ENCODE measurements at places on chromosomes 12 and 14.

- no peak for DNase-seq
Measured at GRCh38 chr12:116726694-116727093, 11.2 kb downstream of the SPRING1 start.

DNA sequence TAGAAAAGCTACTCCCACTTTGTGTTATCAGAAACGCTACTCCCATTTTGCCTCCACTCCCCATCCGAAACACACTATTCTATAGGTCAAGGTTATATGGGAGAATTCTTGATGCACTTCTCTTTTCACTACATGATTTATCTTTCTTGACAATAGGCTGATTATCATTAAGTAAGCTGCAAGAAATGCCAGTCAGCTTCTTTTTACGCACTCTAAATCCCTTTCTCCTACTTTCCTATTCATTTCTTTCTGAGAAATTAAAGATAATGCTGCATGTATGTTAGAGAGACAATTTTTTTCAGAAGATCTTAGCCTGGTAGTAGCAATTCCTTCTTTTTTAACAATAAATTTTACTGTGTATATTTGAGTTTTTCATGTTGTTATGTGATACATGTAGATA, 41.0 kb upstream of the CCDC91 start:
- DNase-seq = no peak

DNA sequence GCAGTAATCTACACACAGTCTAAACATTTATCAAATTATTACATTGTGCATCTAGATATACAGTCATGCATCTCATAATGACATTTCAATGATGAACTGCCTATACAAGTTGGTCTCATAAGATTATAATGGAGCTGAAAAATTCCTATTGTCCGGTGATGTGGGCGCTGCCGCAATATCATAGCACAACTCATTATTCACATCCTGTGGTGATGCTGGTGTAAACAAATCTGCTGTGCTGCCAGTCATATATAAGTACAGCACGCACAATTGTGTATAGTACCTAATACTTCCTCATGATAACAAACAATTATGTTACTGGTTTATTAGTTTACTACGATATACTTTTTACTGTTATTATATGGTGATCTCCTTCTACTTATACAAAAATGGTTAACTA, 768.8 kb upstream of the NOVA1 start:
- peak; percentile 61 for DNase-seq

GRCh38 chr12:15538881-15539280, 216.6 kb downstream of the PTPRO start:
- no peak for DNase-seq

DNA sequence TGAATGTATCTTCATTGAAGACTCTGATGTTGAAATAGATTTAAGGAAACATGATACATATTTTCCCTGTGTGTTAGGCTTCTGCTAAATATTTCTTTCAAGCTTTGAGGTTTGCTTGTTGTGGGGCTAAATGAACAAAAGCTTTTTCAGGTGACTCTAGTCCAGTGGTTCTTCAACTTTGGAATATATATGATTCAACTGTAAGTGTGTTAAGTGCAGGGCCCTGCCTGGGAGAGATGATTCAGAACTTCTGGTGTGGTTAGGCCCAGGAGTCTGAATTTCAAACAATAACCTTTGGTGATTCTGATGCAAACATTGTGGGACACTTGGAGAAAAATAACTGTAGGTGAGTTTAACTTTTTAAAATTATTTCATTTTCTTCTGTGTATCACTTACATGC, 93.0 kb downstream of the TRHDE start:
- no peak for DNase-seq

GRCh38 chr14:102094101-102094500, 7.3 kb upstream of the HSP90AA1 start:
- DNase-seq = no peak

- DNase-seq = no peak
Measured at GRCh38 chr12:47858511-47859266, 39.0 kb upstream of the HDAC7 start.

GRCh38 chr14:104688505-104689108, 811 bp upstream of the INF2 start:
- peak; percentile 31 for DNase-seq

DNA sequence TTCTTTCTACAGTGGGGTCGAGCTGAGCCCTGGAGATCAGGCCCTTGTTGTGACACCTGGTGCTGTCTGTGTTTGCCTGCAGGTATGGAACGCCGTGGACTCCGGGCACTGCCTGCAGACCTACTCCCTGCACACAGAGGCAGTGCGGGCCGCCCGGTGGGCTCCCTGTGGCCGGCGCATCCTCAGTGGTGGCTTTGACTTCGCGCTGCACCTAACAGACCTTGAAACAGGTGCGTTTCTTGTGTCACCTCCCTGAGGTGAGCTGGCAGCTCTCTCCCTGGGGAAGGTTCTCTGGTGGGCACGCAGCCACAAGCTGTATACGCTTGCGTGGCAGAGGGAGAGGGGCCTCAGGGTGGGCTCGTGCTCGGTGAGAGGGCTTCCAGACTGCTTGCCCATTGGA, 119.3 kb downstream of the BEGAIN start:
- DNase-seq = no peak

GRCh38 chr12:58888131-58888783, 32.0 kb downstream of the LRIG3 start:
- DNase-seq = no peak

GRCh38 chr12:51341251-51342007, 5.0 kb downstream of the CELA1 start:
- DNase-seq = peak; percentile 59

GRCh38 chr12:14958361-14959125, 2.9 kb downstream of the ARHGDIB start:
- no peak for DNase-seq

- no peak for DNase-seq
Measured at GRCh38 chr12:60021235-60021634, 425.4 kb downstream of the SLC16A7 start.

DNA sequence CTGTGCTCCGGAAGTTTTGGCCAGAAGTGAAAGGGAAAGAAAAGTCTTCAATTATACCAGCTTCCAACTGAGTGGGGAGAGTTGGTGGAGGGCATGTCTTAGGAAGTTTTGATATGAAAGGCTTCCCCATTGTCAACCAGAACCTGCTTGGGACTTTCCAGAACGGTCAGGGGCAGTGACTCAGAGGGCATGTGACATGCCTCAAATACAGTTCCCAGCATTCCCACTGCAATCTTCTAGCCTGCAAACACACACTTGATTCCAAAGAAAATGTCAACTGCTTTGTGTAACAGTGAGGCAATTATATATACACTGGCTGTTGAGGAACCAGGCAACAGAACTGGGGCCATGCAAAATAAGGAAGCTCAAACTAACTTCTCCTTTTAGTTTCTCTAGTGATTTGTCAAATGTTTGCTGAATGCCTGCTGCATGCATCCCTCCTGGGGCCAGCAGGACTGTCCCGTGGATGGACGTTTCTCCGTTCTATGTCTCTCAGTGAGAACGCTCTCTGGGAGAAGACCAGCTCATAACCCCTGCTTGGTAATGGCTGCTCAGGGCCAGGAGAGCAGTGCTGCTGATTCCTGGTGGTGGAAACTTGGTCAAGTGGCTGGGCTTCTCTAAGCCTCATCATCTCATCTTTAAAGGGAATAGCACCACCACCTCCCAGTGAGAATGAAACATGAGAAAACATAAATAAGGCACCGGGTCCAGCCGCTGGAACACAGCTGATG, 18.3 kb downstream of the SLC25A47 start:
- no peak for DNase-seq

- DNase-seq = no peak
Measured at GRCh38 chr12:51126297-51126696, 42.9 kb upstream of the CSRNP2 start.

GRCh38 chr14:52235866-52236510, 31.5 kb upstream of the PTGDR start:
- no peak for DNase-seq

DNA sequence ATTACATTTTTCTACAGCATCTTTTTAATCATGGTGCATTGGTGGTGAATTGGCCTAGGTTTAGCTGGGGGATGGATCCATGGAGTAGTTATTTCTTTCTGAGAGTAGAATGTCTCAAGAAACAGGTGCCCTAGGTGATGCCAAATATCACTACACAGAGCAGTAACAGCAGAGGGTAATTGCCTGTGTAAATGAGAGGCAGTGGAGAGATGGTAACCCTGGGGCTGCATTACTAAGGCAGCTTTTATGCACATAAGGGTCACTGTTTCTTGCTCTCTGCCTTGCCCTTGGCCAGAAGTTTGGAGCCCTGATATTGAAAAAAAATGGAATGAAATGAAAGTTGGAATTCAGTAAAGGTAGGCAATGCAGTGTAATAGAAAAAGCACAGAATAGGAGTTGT, 604.0 kb downstream of the NOVA1 start:
- no peak for DNase-seq

- DNase-seq = no peak
Measured at GRCh38 chr12:122399254-122399591, 23.2 kb downstream of the CLIP1 start.

GRCh38 chr12:124680863-124681778, 113.7 kb upstream of the NCOR2 start:
- peak; percentile 88 for DNase-seq

All from H4 (cell line).